Osteoblast (primary cell): ENCODE measurements at places on chromosomes 7 and 10. TPM values are rescaled to one million over a fixed set of nuclear protein-coding genes. Genes with fewer than 3 reads are reported as not detected.

The TRIM73 gene
- total RNA-seq, result 0.36 and 1.5 TPM in 2 replicates

- no peaks in the 10 kb centered on the region for H3K4me1 ChIP-seq
- H3K4me3 ChIP-seq, result no peak overlapping the region
Measured at GRCh38 chr10:120131183-120131582, 238.7 kb downstream of the SEC23IP start.

- no peak overlapping the region for H3K4me3 ChIP-seq
- no peaks in the 10 kb centered on the region for H3K36me3 ChIP-seq
- no peak for DNase-seq
Measured at GRCh38 chr7:11593322-11593721, 238.7 kb downstream of the THSD7A start.

GRCh38 chr10:132962623-132963429, 20.5 kb upstream of the CFAP46 start:
- H3K4me3 ChIP-seq, result peak overlapping the region; percentile 90
- H3K36me3 ChIP-seq, result no peaks in the 10 kb centered on the region
- DNase-seq, result peak; percentile 90
- H3K4me1 ChIP-seq, result peaks cover 6% of the 10 kb centered on the region
- no peak overlapping the region for H3K27ac ChIP-seq

GRCh38 chr10:123270221-123270620, 116.0 kb downstream of the BUB3 start:
- no peak overlapping the region for H3K4me3 ChIP-seq
- peaks cover 6% of the 10 kb centered on the region for H3K4me1 ChIP-seq
- H3K36me3 ChIP-seq, result no peaks in the 10 kb centered on the region
- DNase-seq, result peak; percentile 81
- H3K27me3 ChIP-seq, result peaks cover 24% of the 10 kb centered on the region
- no peak overlapping the region for H3K27ac ChIP-seq

DNA sequence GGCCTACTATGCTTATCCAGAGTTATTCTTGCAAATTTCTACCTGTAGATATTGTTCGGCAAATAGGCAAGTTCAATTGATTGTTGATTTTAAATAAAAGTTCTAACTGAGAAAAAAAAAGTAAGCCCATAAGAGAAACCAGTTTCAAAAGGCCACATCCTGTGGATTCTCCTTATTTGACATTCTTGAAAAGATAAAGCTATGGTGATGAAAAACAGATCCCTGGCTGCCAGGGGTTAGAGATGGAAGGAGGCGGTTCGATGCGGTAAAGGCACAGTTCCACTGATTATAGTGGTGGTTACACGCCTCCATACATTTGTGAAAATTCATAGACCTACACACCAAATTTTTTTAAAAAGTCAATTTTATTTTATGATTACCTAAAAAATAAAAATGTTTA, 347.8 kb downstream of the KCNMA1 start:
- no peaks in the 10 kb centered on the region for H3K36me3 ChIP-seq
- H3K27ac ChIP-seq, result peak overlapping the region; percentile 86
- H3K27me3 ChIP-seq, result no peaks in the 10 kb centered on the region

GRCh38 chr7:55556492-55556891, 15.8 kb downstream of the VOPP1 start:
- no peak overlapping the region for H3K27ac ChIP-seq
- no peak overlapping the region for H3K4me3 ChIP-seq
- no peaks in the 10 kb centered on the region for H3K36me3 ChIP-seq
- peaks cover 12% of the 10 kb centered on the region for H3K4me1 ChIP-seq

The UPK3B gene
- total RNA-seq, result 0.88 and 1.4 TPM in 2 replicates
